ENCODE measurements at places on chromosomes 12 and 14.

DNA sequence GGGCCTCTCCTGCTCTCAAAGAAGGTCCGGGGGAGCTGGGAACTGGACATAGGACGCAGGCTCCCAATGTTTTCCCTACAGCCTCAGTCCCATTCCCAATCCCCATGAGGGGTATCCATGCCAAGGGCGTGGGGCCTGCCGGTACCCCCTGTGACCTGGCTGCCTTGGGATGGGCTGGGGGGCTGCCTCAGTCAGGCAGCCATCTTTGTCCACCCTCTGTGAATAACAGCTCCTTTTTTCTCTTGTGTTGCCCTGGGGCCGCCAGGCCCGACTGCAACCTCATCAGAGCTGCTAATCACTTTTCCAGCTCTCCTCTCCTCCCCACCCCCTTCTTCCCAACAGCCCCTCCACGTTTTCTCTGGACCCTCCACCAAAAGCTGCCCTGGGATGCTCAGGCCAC is 11.2 kb downstream of the FIGNL2 start:
- DNase-seq, result no peak

DNA sequence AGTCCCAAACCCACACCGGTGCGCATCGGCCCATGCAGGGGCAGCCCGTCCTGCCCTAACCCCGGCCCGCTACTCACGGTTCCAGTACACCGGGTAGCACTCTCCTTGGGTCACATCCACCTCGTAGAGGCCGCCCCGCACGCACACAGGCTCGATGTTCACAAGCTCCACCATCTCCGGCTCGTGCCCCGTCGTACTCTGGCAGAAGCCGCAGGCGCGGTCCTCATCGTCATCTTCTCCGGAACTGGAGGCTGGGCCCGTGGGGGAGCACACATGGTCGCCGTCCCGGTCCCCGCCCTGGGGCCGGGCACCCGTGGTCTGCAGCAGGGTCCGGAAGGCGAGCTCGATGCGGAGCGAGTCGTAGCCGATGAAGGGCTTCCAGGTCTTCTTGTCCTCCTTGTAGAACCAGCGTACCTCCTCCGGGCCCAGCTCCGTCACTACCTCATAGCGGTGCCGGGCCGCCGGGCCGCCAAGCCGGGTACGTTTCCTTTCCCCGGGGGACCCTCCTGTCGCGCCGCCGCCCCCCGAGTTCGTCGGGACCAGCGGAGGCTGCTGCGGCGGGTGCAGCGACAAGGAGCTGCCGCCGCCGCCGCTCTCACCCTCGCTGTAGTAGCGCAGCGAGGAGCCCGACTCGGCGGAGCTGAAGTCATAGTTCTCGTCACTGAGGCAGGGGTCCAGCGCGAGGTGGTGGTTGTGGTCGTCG is 788 bp downstream of the DDHD1 start:
- peak; percentile 30 for DNase-seq

GRCh38 chr12:92462527-92462926 is 240.3 kb upstream of the PLEKHG7 start:
- no peak for DNase-seq

DNA sequence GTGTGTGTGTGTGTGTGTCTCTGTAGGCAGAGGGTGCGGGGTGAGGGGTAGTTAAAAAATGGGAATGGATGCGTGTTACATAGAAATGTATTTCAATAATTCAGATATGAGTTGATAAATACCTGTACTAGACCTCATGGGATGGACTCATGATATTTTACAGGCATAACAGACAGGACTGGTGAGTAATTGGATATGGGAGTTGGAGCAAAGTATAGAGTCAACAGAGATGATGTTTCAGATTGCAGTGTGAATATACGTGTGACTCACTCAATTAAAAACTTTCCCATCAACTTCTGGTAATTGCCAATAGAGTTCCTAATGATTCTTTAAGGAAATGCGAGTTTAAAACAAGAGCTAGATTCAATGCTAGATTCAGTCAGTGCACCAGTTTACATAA is 711.9 kb downstream of the C12orf50 start:
- peak; percentile 8 for DNase-seq

- DNase-seq, result no peak
Measured at GRCh38 chr12:107783406-107784376, 9.2 kb downstream of the ASCL4 start.
